ENCODE measurements at places on chromosomes 2 and 18.
A peak's percentile ranks its signal among the peaks of the same experiment; 100 is the strongest.

GRCh38 chr18:79413025-79413424 lies 17.3 kb downstream of the NFATC1 start:
- DNase-seq, result peak; percentile 24

GRCh38 chr18:55300936-55301531 lies 287.0 kb downstream of the TCF4 start:
- peak; percentile 64 for DNase-seq

DNA sequence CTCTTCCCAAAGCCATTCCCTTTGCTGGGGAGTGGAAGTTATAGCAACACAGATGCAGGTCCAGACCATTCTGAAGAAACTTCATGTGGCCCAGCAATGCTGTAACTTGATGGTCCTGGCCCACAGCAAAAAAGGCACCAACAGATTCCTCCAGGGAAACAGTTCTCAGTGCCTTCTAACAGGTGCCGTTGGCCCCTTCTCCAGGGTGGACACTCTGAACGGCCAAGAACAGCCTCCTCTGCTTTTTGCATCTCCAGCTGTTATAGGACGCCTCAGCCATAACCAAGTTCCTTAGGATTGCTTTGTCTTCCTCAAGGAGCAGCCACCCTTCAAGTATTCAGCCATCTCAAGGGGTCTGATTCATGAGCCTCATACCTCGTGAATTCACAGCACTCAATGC lies 38.0 kb downstream of the MARCO start:
- DNase-seq, result no peak

- DNase-seq, result no peak
Measured at GRCh38 chr2:7566382-7566881, 649.2 kb downstream of the RNF144A start.

- DNase-seq, result no peak
Measured at GRCh38 chr2:214989187-214989586, 149.2 kb downstream of the ABCA12 start.

DNA sequence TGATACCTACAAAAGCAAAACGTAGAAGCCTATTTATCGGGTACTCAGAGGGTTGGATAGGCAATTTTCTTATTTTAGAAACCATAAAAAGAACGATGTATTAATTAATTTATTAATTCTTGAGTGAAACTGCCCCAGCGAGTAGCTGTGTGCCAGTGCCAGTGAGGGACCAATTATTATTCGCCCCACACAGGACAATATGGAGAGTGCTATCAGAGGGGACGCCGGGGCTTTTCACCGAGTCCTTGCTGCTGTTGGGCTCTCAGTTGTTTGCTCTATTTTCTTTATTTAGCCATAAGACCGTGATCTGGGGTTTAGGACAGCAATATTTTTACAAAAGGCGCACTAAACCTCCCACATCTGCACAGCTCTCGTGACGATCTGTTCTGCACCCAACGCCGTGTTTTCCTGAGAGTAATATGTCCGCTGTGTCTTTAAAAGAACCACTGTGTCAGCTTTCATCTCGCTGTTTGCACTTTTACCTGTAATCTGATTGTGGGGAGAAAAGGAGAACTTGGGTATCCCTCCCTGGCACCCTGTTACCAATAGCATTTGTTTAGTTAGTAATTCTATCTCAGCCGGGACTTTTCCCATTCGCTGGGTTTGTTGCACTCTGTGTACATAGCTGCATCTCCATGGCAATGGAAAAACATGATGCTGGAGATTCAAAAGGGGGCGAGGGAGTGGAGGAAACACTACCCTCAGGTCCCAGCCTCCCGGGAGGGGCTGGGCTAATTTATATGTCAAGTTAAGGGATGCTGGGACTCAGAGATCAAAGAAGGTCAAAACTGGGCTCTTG lies 30.1 kb upstream of the ZNF516 start:
- peak; percentile 89 for DNase-seq

DNA sequence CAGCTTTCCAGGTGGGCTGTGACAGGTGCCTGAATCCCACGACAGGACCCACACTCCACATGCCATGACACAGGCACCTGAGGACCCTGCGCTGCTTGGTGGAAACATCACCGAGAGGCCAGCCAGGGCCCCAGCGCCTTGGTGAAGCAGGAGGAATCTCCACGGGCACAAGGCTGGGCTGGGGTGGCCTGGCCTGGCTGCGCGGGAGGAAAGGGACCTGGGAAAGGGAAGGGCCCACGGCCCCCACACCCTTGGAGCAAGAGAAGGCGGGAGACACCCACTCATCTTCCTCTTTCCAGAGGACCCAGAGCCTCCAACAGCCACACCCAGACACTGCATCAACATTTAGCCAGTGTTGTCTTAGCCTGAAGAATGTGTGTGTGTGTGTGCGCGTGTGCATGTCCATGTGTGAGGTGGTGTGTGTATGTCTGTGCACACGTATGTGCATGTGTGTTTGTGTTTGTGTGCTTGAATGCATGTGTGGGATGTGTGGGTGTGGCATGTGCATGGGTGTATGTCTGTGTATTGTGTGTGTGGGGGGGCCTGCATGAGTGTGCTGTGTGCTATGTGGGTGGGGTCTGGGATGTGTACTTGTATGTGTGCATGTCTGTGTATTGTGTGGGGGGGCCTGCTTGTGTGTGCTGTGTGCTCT lies 6.3 kb upstream of the OTOS start:
- DNase-seq, result no peak

- no peak for DNase-seq
Measured at GRCh38 chr2:38073211-38074057, 2.5 kb downstream of the CYP1B1 start.

- no peak for DNase-seq
Measured at GRCh38 chr2:105129722-105130232, 91.9 kb downstream of the MRPS9 start.

DNA sequence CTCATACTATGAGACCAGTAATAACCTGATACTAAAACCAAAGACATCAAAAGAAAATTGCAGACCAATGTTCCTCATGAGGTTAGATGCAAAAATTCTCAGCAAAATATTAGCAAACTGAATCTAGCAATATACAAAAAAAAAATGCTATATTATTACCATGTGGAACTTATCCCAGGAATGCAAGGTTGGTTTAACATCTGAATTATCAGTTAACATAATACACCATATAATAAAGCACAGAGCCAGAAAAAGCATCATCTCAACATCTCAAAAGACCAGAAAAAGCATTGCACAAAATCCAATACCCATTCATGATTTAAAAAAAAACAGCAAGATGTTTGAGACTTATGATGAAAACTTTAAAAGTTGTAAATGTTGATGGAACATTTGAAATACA lies 8.3 kb upstream of the ZCCHC2 start:
- DNase-seq, result no peak

DNA sequence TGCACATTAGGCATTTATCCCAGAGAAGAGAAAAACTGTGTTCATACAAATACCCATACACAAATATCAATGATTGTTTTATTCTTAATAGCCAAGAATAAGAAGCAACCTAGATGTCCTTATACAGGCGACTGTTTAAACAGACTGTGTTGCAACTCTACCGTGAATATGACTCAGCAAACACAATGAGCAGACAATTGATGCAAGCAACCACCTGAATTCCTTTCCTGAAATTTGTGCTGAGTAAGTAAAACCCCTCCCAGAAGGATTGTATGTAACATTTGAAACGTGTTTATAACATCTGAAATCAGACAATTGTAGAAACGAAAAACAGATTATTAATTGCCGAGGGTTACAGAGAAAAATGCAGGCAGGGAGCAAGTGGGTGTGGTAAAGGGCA lies 621.9 kb upstream of the SOX11 start:
- no peak for DNase-seq

GRCh38 chr2:30480703-30481322 lies 33.8 kb downstream of the LCLAT1 start:
- DNase-seq, result no peak

- DNase-seq, result no peak
Measured at GRCh38 chr2:26725521-26725820, 32.9 kb downstream of the KCNK3 start.

GRCh38 chr2:102782933-102783332 lies 21.1 kb downstream of the TMEM182 start:
- peak; percentile 88 for DNase-seq
